CD4-positive, alpha-beta T cell treated with Interleukin-12 subunit alpha and Interleukin-12 subunit beta, for 1 hour (primary cell): ENCODE measurements at places on chromosomes 4 and X.
A peak's percentile ranks its signal among the peaks of the same experiment; 100 is the strongest.

DNA sequence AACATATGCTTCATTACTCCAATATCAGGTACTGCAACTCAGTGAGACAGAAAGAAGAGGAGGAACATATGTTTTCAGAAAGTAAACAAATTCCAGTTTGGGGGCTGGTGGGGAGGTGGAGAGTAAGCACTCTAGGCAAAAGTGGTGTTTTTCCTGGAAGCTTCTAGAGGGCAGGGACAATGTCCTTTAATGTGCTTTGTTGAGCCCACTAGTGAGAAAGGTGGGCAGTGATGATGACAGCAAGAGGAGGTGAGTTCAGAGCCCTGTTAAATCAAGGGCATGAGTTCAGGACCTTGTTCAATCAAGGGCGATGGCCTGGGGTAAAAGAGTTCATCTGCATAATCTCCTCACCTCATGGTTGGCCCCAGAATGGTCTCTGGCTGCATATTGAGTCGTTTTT, 38.4 kb downstream of the GPC3 start:
- no peak for DNase-seq

DNA sequence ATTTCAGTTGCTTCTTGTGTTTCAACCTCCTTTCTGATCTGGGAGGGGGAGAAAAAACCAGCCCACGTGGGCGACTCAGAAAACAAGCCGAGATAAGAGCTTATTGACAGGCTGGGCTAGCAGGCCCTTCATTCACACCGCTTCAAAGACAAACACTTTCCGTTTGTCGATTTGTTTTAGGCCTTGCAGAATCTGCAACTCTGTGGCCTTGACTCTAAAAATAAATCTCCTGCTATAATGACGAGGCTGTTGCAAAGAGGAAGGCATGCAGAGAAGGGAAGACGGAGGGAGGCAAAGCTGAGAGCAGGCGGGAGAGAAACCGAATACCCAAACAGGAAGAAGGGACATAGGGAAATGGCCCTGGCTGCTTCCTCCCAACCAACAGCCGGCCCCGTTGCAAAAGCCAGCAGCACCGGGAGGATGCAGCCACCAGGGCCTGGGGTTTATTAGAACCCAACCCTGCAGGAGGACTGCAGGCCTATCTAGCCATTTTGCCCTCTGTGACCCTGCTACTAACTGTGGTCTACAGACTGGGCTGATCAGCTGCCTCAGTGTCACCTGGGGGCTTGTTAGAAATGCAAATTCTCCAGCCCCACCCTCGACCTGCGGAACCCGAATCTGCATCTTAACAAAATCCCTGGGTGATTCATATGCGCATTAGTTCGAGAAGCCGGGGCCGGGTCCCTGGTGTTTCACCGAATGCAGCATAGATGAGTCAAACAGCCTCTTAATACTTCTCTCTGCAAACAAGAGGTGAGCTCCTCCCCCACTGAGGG, 325.5 kb downstream of the BCOR start:
- peak; percentile 41 for DNase-seq

DNA sequence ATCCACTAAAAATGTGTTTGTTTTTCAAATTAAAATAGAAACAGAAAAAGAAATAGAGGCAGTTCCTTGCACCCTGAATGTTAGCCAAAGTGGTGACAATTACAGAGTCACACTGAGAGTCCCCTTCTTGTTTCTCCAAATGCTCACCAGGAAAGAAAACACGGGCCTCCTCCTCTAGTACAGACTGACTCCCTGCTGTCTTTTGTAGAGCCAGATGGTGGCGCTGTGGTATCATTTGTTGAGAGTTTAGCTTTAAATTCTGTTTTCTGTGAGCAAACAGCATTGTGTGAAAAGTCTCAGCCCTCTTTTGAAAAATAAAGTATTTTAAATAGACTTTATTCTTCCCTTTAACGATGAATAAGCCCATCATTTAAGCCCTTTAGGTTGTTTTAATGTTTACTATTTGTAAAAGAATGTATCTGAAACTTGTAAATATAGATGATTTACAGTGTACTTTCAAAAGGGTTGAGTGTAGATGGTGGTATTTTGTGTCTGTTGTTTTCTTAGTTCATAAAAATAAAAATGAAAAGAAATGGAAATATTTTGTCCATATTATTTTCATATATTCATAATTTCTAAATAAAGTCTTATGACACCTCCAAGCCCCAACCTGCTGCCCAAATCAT, 36.9 kb upstream of the ATOH1 start:
- peak; percentile 15 for DNase-seq

GRCh38 chr4:41211951-41212615, 2.3 kb downstream of the APBB2 start:
- no peak for DNase-seq

DNA sequence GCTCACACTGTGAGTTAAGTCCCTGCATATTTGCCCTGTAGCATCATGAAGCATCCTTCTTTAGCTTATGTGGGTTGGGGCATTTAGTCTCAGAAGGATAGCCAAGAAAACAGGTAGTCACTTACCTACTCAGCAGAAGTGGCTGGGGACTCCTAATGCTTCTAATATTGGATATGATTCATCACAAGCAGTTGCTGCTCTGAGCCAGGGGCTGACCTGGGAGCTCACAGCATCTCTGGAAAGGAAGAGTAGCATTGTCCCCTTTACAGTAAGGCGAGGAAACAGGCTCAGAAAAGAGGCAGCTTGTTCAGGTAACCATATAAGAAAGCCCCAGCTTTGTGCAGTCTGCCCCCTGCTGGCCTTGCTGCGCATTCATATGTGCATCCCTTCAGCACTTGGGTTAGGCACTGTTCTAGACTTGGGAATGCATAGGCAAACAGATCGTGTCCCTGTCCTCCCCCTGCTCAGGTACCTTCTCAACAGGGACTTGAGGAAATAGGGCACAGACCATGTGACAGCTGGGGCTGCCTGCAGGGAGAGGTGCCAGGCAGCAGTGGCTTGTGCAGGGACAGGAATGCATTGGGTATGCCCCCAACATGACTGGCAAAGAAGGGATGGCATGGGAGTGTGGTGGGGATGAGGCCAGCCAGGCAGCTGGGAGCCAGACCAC, 35.7 kb upstream of the TBC1D14 start:
- peak; percentile 80 for DNase-seq

- no peak for DNase-seq
Measured at GRCh38 chr4:127967141-127967775, 2.1 kb downstream of the ABHD18 start.

DNA sequence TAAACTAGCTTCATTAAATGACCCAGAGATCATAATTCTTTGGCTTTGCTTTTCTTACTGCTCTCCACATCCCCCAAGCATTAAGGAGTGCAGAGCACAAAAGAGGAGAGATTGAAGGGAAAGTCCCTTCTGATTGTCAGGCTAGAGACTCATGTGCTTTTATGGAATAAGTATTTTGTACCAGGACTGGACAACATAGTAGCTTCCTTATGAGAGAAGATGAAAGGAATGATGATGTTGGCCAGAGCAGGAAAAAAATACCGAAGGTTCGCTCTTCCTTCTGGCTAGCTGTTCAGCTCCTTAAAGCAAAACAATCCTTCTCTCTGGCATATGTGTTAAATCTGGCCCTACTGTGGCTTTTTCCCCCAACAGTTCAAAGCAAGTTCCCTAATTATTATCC, 53.1 kb downstream of the HOPX start:
- no peak for DNase-seq

- no peak for DNase-seq
Measured at GRCh38 chr4:6551660-6552059, 23.3 kb upstream of the MAN2B2 start.

DNA sequence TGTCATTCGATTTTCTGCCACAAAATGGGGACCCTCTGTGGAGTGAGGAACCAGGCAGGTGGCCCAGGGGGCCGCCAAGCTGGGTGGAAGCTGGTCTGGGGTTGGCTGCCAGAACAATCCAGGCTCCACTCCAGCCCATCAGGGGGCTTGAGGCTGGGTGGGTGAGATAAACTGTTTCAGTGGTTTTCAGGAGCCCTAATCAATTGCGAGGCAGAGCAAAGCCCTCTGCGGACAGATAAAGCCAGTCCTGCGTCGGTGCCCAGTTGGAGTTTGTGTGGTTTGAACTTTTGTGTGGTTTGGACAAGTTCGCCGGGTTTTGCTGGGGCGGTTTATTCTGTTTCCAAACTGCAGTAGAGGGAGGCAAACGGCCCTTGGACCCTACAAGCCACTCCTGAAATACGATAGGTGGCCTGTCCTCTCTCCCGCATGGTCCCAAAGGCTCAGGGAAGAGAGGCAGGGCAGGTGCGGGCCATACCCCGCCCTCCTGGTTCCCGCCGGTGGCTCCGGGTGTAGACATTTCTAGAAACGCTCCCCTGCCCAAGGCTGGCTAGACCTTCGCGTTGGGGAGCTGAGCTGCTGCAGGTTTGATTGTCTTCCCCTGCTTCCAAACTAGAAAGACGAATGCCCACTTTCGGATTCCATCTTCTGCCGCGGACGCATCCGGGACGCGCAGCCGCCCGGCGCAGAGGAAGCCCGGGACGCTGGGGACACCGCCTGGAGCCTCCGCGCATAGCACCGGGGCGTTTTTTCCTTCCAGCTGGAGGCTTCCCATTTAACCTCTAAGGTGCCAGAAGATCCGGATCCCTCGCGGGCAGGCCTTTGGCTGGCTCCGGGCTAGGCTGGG, 169.0 kb upstream of the BCOR start:
- DNase-seq: peak; percentile 61
